ENCODE measurements at places on chromosomes 3 and 15.

- DNase-seq: no peak
Observed at GRCh38 chr3:193744822-193745684, 152.0 kb downstream of the OPA1 start.

- no peak for DNase-seq
Observed at GRCh38 chr3:98812851-98813374, 49.8 kb downstream of the ST3GAL6 start.

DNA sequence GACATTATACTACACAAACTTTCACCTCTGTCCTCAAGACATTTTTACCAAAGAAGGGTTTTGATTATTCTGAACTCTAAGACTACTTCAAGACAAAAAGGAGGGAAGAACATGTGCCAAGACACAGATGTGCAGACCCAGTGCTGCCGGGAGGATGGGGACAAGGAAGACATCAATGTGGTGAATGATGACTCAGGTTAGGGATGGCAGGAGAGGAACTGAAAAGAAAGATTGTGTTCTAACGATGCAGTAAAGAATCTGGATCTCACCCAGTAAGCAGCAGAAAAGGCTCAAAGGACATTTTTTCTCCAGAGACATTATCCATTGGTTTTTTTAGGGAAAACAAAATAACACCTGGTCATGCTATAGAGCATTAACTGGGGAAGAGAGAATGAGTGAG is 449.9 kb upstream of the NR2F2 start:
- no peak for DNase-seq

GRCh38 chr15:53837263-53837662 is 77.8 kb upstream of the WDR72 start:
- no peak for DNase-seq

DNA sequence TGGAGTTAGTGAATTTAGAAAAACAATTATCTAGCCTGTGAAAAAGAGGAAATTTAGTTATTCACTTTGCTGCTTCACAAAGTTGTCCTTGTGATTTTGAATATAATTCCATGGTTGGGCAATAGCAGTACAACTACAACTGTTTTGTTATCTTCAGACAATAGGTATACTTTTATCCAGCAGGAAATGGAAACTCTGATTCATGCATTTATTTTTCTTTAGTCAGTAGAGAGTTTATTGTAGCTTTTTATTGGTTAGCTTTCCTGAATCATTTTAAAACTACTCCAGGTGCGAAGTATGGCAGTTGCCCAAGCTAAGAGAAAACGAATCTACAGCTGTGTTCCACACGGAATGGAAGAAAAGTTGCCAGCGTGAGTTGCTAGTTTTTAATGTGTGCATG is 80.3 kb downstream of the TM4SF4 start:
- no peak for DNase-seq

DNA sequence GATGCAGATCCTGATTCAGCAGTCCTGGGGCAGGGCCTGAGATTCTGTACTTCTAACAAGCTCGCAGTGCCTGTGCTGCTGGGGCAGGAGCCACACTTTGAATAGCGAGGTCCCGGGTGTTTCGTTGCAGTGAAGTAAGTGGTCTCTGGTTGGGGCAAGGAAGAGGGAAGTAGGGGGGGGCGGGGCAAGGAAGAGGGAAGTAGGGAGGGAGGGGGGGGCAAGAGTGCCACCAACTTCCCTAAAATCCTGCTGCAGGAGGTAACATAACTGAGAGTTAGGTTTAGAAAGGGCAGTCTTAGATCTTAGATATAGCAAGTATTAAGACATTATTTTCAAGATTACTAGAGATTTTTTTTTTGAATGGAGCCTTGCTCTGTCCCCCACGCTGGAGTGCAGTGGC is 35.5 kb downstream of the CRTAP start:
- no peak for DNase-seq

GRCh38 chr3:149790268-149790667 is 2.1 kb downstream of the ANKUB1 start:
- no peak for DNase-seq

DNA sequence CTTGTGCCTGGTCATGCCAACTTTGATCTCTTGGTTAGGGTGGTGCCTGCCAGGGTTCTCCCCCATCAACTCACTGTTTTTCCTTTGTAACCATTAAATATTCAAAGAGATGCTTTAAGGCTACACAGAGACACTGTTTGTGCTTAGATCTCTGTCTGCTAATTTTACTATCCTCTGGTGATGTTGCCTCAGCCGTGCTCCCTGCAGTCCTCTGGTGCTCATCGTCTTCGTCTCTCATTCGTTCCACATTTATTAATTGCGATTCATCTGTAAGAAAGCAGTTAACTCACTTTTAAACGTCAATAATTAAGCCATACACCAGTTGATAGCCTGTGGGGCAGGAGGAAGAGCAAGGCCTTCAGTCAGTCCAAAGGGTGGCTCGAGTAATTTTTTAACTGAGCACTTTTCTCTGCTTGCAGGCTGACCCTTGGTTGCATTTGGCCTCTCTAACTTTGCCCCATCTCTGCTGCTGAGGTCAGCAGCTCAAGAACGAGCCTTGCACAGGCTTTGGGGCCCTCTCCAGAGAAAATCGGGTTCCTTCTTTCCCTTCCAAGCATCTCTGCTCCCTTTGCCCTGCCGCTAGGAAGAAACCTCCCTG is 62.9 kb downstream of the KLF15 start:
- peak; percentile 32 for DNase-seq

DNA sequence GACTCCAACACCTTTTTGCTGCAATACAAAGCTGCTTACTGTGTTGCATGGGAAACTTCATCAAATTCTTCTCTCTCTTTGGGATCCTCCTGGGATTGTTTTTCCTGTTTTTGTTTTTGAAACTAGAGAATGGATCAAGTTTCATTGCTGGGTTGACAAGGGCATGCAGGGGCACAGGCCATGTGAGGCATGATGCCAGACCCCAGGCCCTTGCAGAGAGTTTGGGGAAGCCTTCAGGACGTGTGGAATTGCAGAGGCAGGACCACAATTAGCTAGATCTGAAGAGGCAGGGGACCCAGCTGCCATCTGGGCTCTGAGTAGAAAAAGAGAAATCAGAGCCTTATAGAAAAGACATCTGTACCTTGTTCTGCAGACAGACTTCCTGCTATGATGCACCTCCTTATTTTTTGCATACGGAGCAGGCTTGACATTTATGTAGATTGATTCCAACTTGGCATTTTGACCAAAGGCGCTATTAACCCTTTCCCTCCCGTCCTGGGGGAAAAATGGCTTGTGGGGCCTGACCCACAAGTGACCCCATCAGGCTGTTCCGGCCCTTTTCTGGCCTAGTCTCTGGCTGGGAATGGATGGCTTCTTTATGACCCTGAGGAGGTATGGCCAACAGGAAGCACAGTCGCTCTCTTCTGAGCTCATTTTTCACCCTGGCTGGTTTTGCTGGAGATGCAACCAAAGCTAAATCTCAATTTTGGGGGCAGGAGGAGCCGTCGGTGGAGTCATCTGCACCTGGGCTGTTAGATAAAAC is 44.3 kb upstream of the CHRNB4 start:
- no peak for DNase-seq

DNA sequence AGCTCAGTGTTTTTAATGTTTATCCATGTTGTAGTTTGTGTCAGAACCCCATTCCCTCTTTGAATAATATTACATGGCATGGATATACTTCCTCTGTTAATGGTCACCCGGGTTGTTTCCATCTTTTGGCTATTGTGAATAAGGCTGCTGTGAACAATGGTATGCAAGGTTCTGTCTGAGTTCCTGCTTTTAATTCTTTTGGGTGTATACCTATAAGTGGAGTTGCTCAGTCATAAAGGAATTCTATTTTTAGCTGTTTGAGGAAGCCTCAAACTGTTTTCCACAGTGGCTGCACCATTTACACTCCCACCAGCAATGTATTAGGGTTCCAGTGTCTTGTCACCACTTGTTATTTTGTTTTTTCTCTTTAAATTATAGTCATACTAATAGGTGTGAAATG is 99.6 kb downstream of the SLC25A26 start:
- no peak for DNase-seq

GRCh38 chr3:171874251-171874681 is 31.1 kb downstream of the TMEM212 start:
- DNase-seq: no peak

- peak; percentile 78 for DNase-seq
Observed at GRCh38 chr3:187968883-187969580, 184.9 kb upstream of the LPP start.

DNA sequence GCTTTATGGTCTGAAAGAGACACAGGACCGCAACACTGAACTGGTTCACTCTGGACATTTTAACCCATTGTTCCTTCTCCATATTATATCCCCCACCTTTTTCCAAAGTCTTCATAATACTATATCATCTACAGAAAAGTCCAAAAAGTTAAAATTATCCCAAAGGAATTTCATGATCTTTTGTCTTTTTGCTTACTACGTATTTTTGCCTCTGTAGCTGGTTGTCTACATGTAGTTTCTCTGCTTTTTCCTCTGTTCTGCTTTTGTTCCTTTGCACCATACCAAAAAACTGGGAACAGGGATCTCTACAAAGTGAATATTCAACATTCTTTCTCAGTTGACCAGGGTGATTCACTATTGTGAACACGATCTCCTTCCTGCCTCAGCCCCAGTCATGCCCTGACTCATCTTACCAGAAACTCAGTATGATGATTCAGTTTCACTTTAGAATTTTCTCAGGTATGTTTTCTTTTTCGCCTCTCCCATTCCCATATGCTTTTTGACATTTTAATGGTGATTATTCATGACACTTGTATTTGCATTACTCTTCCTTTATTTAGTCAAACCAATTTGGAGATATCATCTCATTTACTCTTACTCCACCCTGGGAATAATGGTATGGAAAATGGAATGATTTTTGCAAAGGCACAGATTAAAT is 14.5 kb downstream of the EMC4 start:
- DNase-seq: no peak

- DNase-seq: no peak
Observed at GRCh38 chr3:132164469-132165092, 129.8 kb upstream of the CPNE4 start.

DNA sequence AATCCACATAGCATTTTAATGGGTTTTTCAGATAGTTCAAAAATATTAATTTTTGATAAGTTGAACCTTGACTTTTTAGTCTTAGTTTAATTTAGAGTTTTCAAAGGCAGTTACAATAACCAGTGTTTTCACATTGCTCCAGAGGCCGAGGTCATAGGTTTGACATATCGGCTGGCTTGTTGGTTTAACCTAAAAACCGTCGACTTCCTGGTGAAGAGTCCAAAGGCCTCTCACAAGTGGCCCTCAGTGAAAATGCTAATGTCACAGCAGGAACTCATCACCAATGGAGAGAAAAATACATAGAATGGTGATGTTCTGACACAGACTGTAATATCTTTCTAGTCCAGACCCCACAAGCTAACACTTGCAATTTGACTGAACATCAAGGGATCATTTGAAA is 642.3 kb downstream of the PLOD2 start:
- no peak for DNase-seq

DNA sequence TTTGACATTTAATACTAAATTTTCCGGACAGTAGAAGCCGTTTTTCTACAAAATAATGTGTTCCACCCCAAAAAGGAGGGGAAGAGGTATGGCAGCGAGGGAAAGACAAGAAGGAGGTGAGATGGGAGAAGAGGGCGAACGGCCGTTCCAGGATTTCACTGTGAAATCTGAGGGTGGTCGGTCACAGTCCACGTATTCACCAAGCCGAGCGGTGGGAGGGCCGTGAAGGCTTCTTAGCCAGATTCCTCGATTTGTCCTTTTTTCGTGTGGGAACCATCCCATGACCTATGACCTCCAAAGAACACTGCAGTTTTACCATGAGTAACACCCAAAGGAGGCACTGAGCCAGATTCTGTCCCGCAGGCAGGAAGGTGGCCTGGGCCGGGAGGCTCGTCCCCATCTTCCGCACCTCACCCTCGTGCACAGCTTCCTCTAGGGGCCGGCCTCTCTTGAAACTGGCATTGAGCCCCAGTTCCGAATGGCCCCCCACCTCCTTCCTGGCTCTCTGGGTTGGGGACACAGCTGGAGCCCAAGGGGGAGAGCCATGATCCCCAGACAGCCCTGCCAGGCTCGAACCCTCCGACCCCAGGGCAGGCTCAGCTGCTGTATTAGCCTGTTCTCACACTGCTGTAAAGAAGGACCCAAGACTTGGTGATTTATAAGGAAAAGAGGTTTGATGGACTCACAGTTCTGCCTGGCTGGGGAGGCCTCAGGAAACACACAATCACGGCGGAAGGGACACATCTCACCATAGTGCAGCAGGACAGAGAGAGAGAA is 23.7 kb downstream of the XXYLT1 start:
- peak; percentile 72 for DNase-seq

Data from lower leg skin (tissue), 4 donors.